Activated CD4-positive, alpha-beta memory T cell treated with anti-CD3 and anti-CD28 coated beads, Interleukin-2, amount 10 ng/mL, durations not matched to agents 7 days and 5 days (primary cell): ENCODE measurements at places on chromosomes 7 and 10. TPM values are rescaled to one million over a fixed set of nuclear protein-coding genes. Genes with fewer than 3 reads are reported as not detected.

ZP3 gene
- 9.3 TPM for total RNA-seq

CTAGE8 gene
- total RNA-seq = 1.4 TPM

GALNT17 gene
- not detected for total RNA-seq

DNA sequence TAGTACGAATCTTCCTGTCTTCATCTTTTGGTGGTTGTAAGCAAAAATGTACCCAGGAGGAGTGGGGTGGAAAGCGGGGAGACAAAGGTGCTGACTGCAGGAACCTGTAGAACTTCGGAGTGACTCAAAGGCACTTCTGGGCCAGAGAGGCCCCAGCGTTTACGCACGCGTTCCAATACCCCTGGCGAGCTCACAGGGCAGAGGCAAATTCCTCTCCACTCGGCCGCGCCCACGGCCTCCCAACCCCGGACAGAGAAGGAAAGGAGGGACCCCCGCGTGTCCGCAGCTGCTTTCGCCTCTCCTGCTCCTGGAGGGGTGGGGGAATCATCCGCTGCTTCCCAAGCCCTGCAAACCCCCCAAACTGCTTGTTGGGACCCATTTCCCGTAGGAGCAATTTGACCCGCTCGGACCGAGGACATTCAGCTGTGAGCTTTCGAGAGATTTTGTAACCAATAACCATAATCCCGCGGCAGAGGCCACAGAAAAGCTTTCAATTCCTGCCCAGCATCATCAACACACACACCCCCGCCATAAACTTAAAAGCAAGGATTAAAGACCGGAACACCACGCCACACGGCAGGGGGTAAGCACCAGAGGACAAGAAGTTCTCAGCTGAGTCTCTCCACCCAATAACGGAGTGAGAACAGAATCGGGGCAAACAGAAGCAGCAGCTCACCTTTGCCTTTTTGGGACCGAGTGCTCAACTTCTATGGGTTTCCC is 2.3 kb downstream of the IGF2BP3 start:
- no peak overlapping the region for H3K27ac ChIP-seq
- peaks cover 38% of the 10 kb centered on the region for H3K4me1 ChIP-seq
- peak; percentile 23 for DNase-seq
- H3K36me3 ChIP-seq = no peaks in the 10 kb centered on the region
- H3K4me3 ChIP-seq = peak overlapping the region; percentile 26

ZCWPW1 gene
- total RNA-seq = 3.0 TPM
